ENCODE measurements at places on chromosomes 1 and 21. TPM values are rescaled to one million over a fixed set of nuclear protein-coding genes. Genes with fewer than 3 reads are reported as not detected.

Gene KCNN3
- not detected for total RNA-seq

Gene GJA4
- not detected for total RNA-seq

Gene RGS18
- total RNA-seq, result 0.28 TPM

Gene APOBEC4
- not detected for total RNA-seq

Gene RBM11
- total RNA-seq, result 0.38 TPM

Gene PEA15
- total RNA-seq, result 39.3 TPM

Gene LCE1C
- not detected for total RNA-seq

Gene RNU1-1
- total RNA-seq, result 1,691 TPM

DNA sequence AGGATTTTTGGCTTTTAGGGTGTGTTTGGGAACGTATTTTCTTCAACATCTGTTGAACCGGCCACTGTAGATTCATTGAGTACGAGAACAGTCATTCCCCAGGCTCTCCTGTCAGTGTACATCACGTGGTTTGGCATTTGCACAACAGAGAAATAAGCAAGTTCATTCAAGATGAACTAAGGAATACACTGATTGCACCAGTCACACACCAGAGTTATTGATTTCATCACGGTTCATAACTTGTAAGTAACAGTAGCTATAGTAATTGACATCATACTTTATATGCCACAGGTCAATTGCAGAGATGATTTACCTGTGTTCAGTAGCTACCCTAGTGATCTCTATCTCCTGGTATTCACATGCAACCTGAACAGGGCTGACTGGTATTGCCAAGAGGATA lies 90.7 kb upstream of the ETS2 start:
- DNase-seq, result no peak

GRCh38 chr1:66699213-66699612 lies 53.0 kb upstream of the DYNLT5 start:
- DNase-seq, result no peak

DNA sequence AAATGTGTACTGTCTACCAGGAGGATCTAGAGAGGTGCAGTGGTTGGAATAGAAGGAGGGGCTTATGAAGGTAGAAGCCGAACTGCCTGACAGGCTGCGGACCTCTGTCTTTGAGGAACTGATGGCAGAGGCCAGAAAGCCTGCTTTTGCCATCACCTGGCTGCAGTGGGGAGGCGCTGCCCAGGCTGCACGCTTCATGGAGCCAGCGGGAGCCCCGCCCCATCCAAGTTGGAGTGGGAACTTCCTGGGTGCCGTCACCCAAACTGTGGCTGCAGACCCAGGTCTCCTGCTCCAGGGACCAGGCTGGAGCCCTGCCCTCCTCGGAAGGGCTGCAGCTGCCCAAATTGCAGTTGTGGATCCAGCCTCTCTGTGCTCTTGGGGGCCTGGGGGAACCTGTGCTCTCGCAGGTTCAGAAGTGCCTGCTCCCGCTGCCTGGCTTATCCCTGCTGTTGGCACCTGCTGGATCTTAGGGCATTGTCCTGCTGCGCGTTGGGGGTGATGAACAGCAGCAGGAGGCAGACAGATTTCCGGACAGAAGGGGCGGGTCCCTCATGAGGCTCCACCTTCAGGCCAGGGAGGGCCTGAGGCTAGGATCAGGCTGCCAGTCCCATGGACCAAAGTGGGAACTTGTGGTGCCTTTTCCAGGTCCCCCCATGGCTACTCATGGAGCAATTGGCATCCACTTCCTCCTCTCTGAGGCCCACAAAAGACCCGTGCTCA lies 118.0 kb upstream of the PLPPR4 start:
- no peak for DNase-seq

GRCh38 chr1:121516234-121516967 lies 331.6 kb downstream of the SRGAP2C start:
- DNase-seq, result peak; percentile 62

DNA sequence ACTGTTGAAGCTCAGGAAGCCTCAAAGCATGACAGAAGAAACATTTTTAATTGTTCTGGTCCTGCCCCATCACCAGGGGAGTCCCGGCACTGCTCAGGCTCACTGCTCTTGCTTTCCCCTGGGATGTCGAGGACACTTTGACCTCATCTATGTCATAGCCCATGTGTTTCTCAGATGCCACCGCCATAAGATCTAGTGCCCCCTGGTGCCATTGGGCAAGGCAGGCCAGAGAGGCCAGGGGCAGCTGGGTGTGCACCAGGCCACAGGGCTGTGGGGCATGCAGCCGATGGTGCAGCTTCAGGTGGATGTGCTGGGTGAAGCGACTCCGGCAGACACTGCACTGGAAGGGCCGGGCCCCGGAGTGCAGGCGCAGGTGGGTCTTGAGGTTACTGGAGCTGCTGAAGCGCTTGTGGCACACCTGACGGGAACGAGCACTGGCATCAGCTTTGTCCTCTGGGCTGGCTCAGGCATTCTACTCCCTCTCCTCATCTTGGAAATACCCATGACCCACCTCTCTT lies 7.7 kb upstream of the CRYBG2 start:
- DNase-seq, result no peak

- DNase-seq, result no peak
These were observed 244.4 kb downstream of the NFIA start for GRCh38 chr1:61326713-61327112.

DNA sequence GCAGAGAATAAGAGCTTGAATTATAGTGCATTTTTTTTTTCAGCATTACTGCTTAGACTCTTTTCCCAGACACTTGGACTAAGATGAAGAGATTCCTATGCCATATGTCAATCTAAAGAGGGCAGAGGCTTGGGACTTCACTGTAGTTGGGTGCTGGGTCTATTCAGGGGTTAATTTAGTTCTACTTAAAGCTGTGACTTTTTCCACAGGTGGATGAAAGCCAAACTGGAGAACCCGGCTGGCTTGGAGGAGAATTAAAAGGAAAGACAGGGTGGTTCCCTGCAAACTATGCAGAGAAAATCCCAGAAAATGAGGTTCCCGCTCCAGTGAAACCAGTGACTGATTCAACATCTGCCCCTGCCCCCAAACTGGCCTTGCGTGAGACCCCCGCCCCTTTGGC lies 104.8 kb downstream of the ATP5PO start:
- DNase-seq, result no peak

GRCh38 chr1:20165522-20165951 lies 20.4 kb upstream of the UBXN10 start:
- DNase-seq, result peak; percentile 30
